Activated CD8-positive, alpha-beta T cell treated with anti-CD3 and anti-CD28 coated beads for 36 hours (primary cell): ENCODE measurements at places on chromosomes 11 and 22. TPM values are rescaled to one million over a fixed set of nuclear protein-coding genes. Genes with fewer than 3 reads are reported as not detected.

DNA sequence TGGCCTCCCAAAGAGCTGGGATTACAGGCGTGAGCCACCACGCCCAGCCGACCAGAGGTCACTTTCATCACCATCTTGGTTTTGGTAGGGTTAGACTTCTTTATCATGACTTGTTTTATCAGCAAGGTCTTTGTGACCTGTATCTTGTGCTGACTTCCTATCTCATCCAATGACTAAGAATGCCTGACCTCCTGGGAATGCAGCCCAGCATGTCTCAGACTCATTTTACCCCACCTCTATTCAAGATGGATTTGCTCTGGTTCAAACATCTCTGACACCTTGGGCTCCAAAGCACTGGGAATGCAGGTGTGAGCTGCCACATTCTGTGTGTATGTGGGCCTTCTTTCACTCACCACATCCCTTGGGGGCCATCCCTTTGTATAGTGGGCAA is 5.1 kb upstream of the TALDO1 start:
- no peaks in the 10 kb centered on the region for H3K36me3 ChIP-seq
- H3K27me3 ChIP-seq, result no peaks in the 10 kb centered on the region
- no peak overlapping the region for H3K27ac ChIP-seq
- H3K4me1 ChIP-seq, result peaks cover 13% of the 10 kb centered on the region
- no peak overlapping the region for H3K4me3 ChIP-seq
- no peak for DNase-seq

DNA sequence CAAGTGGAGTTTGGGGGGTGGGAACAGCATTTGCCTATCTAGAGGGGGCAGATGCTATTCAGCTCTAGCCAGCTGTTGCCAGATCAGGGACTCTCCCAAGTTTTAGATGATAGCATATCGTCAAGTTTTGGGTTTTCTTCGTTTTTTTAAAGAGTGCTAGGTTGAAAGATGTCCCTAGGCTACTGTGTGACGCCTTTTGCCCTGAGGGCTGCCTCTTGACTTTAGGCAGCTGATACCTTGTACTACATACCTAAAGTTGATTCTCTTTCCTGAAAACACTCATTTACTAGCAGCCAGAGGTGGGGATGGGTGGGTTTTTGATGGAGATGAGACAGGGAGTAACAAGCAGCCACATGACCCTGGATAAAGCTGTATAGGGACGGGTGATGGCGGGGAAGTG is 87.1 kb downstream of the ABTB2 start:
- DNase-seq, result no peak
- H3K4me3 ChIP-seq, result no peak overlapping the region
- H3K4me1 ChIP-seq, result peaks cover 10% of the 10 kb centered on the region
- H3K27me3 ChIP-seq, result no peaks in the 10 kb centered on the region
- no peak overlapping the region for H3K27ac ChIP-seq

- H3K4me1 ChIP-seq, result no peaks in the 10 kb centered on the region
- DNase-seq, result no peak
- peaks cover 6% of the 10 kb centered on the region for H3K27me3 ChIP-seq
- H3K36me3 ChIP-seq, result no peaks in the 10 kb centered on the region
- no peak overlapping the region for H3K4me3 ChIP-seq
Measured at GRCh38 chr11:71215425-71215965, 36.9 kb downstream of the SHANK2 start.

- no peaks in the 10 kb centered on the region for H3K36me3 ChIP-seq
- H3K27me3 ChIP-seq, result no peaks in the 10 kb centered on the region
Measured at GRCh38 chr11:78281511-78281910, 92.8 kb downstream of the USP35 start.

GRCh38 chr11:68677432-68677831 is 6.9 kb upstream of the GAL start:
- no peaks in the 10 kb centered on the region for H3K4me1 ChIP-seq
- H3K27me3 ChIP-seq, result peaks cover 7% of the 10 kb centered on the region
- no peak for DNase-seq

- no peak overlapping the region for H3K4me3 ChIP-seq
- H3K27me3 ChIP-seq, result peaks cover 3% of the 10 kb centered on the region
- H3K27ac ChIP-seq, result no peak overlapping the region
- no peak for DNase-seq
Measured at GRCh38 chr11:27861706-27862430, 161.6 kb upstream of the BDNF start.

DNA sequence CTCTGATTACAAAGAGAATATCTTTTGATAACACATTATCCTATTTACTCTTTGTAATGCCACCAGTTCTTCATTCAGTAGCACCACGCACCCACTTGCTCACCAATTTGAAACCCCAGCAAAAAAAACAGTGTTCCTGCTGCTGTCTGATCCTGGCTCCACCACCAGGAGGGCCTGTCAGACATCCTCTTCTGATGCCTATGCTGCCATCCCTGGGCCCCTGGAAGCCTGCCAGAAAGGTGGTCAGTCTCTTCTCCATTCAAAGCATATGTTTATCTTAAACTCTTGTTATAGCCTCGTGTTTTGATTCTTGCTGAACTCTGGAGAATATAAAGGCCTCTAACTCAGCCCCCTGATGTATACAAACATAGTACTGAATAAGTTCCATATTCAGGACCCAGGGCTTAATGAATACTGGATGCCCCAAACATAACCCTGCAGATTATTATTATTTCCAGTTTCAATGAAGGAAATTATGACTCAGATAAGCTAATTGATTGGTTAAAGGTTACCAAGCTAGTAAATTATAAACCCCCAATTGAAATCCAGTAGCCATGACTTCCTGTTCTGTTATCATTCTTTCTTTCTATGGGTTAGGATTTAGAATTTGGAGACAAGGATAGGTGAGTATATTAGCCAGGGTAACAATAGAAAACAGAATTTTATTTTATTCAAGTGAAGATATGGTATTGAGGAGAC is 116.7 kb downstream of the NTM start:
- no peak for DNase-seq
- H3K36me3 ChIP-seq, result no peaks in the 10 kb centered on the region
- H3K4me1 ChIP-seq, result no peaks in the 10 kb centered on the region
- no peak overlapping the region for H3K4me3 ChIP-seq
- H3K27me3 ChIP-seq, result no peaks in the 10 kb centered on the region

DNA sequence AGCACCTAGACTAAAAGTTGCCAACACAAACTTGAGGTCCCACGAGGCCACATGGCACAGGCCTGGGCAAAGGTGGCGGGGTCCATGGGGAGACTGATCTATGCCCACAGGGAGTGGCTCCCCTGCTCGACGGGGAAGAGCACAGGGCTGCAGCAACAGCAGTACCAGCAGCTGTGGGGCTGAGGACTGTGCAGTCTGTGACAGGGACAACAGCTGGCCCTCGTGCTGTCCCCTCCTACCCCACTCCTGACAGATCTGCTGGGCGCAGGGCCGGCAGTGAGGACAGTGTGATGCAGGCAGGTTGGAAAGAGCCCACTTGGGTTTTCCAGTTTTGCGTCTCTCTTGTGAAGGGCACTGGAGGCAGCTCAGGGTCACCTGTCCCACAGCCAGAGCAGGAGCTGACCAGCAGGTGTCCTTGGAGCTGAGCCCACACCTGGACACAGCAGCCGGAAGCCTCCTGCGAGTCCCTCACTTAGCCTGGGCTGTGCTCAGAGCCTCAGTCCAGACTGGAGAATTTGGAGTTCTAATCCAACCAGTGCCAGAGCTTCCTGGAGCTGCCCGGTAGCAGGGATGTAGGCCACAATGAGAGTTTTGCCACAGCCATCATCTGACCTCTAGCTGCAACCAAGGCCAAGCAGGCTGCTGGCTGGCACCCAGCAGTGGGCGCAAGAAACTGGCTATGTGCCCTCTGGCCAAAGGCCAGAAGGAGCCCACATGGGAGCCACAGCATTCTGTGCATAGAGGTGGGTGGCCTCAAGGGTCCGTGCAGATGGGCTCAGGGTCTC is 3.6 kb upstream of the GAS2L1 start:
- DNase-seq, result no peak
- H3K27ac ChIP-seq, result no peak overlapping the region
- H3K36me3 ChIP-seq, result peaks cover 23% of the 10 kb centered on the region
- peaks cover 15% of the 10 kb centered on the region for H3K4me1 ChIP-seq

DNA sequence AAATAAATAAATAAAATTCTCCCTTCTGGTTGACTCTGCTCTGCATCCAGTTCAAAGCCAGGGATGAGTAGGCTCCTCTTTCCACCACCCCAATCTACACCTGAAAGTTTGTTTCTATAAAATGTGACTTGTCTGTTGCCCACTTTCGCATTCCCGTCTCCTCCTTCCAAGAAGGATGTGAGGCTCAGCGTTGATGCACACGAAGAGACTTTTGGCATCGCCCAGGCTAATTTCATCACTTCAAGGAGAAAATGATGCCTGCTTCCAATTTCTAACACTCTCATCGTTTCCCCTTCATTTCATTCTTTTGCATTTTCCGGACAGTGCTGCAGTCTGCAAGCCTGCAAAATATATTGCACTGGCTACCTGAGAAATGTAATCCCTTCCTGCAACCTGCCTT is 3.9 kb downstream of the MPPED1 start:
- H3K27ac ChIP-seq, result no peak overlapping the region
- H3K4me1 ChIP-seq, result no peaks in the 10 kb centered on the region
- peaks cover 27% of the 10 kb centered on the region for H3K27me3 ChIP-seq
- no peak for DNase-seq
- no peaks in the 10 kb centered on the region for H3K36me3 ChIP-seq

DNA sequence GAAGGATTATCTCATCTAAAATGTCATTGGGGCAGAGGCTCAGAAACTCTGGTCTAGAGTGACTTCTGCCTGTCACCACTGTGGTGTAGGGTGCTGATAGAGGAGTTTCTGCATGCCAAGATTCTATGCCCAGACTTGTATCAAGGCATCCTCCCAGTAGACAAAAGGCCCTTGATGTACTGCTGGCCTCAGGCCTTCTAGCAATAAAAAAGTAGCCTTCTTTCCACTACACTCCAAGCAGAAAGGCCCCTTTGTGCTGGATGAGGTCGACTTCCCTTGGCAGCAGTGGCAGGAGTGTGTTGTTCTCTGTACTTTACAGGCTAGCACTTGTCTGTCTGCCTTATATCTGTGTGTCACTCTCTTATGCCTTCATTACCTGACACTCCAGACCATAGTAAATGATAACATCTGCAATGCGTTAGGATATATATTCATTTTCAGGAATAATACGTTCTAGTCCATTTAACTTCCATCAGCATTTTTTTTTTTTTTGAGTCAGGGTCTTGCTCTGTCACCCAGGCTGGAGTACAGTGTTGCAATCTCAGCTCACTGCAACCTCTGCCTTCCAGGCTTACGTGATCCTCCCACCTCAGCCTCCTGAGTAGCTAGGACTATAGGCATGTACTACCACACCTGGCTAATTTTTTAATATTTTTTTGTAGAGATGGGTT is 49.5 kb upstream of the RRM1 start:
- DNase-seq, result no peak
- H3K4me3 ChIP-seq, result no peak overlapping the region
- no peaks in the 10 kb centered on the region for H3K27me3 ChIP-seq
- H3K27ac ChIP-seq, result no peak overlapping the region
- H3K4me1 ChIP-seq, result peaks cover 32% of the 10 kb centered on the region
- H3K36me3 ChIP-seq, result peaks cover 10% of the 10 kb centered on the region

GRCh38 chr22:42170946-42171345 is 40.3 kb upstream of the CYP2D6 start:
- H3K4me3 ChIP-seq, result no peak overlapping the region
- H3K36me3 ChIP-seq, result peaks cover 7% of the 10 kb centered on the region
- H3K27ac ChIP-seq, result no peak overlapping the region
- H3K4me1 ChIP-seq, result peaks cover 21% of the 10 kb centered on the region

Gene SAA1
- not detected for total RNA-seq

Gene GLYAT
- not detected for total RNA-seq

Gene TMEM191B
- 1.2 TPM for total RNA-seq

Gene CLCF1
- total RNA-seq, result 0.79 TPM

Gene C22orf23
- not detected for total RNA-seq
